ENCODE measurements at places on chromosomes 7 and 10.

- no peak for DNase-seq
Observed at GRCh38 chr7:136336932-136337331, 359.8 kb upstream of the MTPN start.

GRCh38 chr10:18399158-18399557, 252.2 kb downstream of the NSUN6 start:
- DNase-seq = no peak

DNA sequence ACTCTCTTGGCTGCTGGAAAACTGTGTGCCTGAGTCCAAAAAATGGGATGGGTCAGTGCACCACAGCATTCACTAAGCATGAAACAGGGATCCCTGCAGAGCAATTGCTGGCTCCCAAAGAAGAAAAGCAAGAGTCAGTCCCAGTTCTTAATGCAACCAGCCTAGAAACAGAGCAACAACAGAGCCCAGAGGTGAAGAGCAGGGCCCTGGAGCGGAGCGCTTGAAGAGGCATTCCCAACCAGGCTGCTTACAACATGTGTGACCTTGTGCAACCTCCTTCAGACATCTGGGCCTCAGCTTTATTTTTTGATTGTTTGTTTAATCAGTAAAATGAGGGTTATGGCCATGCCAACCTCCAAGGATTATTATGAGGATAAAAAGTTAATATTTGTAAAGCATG, 543.7 kb upstream of the COBL start:
- DNase-seq = no peak

GRCh38 chr7:149562602-149563001, 65.0 kb upstream of the ZNF746 start:
- DNase-seq = no peak

- no peak for DNase-seq
Observed at GRCh38 chr10:21261842-21262294, 263.6 kb downstream of the SKIDA1 start.

- no peak for DNase-seq
Observed at GRCh38 chr7:18125476-18125875, 97.8 kb upstream of the PRPS1L1 start.

GRCh38 chr10:36094096-36094495, 452.0 kb upstream of the FZD8 start:
- no peak for DNase-seq

DNA sequence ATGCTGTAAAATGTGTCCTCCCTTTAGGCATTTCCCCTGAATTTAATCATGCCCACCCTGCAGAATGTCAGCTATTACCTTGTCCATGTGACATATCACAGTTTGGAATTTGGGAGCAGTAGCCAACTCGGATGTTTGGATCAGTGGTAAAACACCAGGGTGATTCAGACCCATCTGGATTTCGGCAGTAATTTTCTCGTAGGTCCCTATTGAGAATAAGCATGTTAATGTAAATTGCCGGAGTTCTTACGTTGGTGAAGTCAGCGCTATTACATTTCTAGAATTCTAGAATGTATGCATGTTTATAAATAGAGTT, 44.1 kb downstream of the HGF start:
- no peak for DNase-seq

DNA sequence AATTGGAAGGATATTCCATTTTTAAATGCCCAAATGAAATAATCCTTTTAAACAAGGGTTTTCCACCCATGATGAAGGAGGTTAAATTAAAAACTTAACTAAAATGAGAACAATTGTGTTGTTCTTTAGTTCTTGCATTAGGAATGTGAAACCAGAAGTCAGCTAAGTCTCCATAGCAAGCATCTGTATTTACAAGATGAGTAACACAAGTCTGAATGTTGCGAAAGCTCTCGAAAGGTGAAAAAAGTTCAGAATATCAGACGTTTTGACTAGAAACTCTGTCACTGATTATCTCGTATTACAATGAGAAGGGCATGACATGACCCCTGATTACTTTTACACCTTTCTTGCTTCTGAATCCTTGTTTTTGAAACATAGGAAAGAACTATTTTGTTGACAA, 149.6 kb downstream of the BICC1 start:
- DNase-seq = no peak

DNA sequence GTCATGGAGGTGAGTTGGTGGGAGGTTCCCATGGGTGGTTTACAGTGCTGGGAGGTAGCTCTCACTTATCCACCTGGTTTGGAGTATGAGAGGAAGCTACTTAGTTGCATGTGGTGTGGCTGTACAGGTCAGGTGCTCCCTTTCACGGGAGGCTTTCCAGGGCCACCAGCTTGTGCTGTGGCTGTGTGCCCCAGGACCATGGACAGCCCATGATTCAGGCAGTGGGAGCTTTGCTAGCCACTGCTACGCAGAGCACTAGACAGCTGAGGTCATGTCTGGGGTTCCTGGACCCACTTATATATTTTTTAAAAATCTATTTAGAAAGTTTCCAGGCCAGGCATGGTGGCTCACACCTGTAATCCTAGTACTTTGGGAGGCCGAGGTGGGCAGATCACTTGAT, 42.5 kb upstream of the KCNMA1 start:
- DNase-seq = no peak

GRCh38 chr10:71031026-71031425, 142.7 kb upstream of the PCBD1 start:
- DNase-seq = peak; percentile 0

DNA sequence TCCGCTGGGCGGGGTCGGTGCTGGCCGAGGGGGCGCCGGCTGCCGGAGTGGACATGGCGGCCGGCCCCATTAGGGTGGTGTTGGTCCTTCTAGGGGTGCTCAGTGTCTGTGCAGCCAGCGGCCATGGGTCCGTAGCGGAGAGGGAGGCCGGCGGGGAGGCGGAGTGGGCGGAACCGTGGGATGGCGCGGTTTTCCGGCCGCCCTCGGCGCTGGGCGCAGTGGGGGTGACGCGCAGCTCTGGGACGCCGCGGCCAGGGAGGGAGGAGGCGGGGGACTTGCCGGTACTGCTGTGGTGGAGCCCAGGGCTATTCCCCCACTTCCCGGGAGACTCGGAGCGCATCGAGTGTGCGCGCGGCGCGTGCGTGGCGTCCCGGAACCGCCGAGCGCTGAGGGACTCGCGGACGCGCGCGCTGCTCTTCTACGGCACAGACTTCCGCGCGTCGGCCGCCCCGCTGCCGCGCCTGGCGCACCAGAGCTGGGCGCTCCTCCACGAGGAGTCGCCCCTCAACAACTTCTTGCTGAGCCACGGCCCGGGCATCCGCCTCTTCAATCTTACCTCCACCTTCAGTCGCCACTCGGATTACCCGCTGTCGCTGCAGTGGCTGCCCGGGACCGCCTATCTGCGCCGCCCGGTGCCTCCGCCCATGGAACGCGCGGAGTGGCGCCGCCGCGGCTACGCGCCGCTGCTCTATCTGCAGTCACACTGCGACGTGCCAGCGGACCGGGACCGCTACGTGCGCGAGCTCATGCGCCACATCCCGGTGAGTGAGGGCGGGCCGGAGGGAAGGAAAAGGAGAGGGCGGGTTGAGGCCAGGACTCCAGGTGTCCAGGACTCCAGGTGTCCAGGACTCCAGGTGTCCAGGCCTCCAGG, 9.3 kb upstream of the CHCHD1 start:
- DNase-seq = peak; percentile 88

DNA sequence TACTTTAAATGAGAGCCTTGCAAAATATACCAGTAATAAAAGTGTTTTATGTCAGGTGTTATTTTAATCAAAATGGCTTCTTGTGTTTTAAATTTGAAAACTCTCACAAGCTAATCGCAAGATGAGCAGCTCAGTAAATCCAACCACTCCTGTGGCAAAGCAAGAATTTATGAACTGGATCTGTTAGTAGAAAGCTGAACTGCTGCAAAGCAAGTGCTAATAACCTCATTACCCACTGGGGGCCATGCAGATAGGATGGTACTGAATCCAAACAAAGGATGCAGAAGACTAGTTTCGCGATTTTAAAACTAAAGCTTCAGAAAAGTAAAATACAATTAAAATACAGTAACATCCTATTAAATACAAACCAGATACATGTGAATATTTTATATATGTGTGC, 468.0 kb downstream of the PARD3 start:
- no peak for DNase-seq

- no peak for DNase-seq
Observed at GRCh38 chr10:66927971-66928770, 2.3 kb downstream of the LRRTM3 start.

DNA sequence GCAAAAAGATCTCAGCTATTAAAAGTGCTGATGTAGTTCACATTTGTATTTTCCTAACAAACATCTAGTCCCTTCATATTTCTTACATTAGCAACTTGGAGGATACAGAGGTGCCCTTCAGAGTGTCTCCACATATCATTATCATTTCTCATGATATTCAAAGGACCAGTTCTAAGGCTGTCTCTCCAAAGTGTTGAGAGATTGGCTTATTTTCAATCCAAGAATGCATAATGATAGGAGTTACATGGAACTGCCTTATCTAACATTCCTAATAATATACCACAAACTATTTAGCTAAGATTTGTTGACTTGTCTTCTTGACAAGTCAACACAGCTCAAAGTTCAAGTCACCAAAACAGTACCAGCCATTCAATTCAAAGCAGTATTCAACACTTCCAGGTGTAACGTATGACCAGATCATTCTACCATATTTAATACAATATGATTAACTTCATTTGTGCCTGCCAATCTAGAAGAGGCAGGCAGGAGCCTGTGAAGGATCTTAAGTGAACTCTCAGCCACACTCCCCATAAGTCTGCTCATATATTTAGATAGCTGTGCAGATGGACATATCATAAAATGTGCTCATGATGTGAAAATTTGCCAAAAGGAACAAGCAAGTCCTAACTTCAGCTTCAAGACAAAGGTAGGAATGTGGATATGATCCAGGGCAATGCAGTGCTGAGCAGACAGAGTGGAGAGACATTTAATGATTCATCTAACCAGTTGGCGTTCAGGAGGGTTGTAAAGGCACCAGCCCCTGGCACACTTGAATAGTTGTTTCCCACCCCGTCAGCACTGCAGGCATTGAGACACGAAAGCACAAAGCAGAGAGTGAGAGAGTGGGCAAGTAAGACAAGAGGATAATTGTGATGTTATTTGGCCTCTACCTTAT, 108.3 kb downstream of the MTERF1 start:
- DNase-seq = peak; percentile 36

- DNase-seq = no peak
Observed at GRCh38 chr7:75055830-75056772, 17.5 kb downstream of the RCC1L start.

- DNase-seq = no peak
Observed at GRCh38 chr10:97943294-97943693, 87.1 kb downstream of the CRTAC1 start.

All from left colon (tissue), 2 donors.